DMS 273 treated with DMSO at 0.1 percent for 48 hours (cell line): ENCODE measurements at places on chromosomes 1 and 21.

DNA sequence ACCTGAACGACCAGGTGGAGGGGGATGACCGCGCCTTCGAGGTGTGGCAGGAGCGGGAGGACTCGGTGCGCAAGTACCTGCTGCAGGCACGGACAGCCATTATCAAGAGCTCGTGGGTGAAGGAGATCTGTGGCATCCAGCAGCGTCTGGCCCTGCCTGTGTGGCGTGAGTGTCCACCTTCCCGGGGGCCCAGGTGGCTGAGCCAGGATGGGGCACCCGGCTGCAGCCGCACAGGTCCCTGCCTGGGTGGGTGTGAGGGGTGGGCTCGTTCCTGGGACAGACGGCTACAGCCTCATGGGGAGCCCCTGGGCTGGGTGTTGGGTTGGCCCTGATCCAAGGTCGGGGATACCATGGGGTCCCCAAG lies 65.2 kb downstream of the TRIM11 start:
- DNase-seq = no peak

DNA sequence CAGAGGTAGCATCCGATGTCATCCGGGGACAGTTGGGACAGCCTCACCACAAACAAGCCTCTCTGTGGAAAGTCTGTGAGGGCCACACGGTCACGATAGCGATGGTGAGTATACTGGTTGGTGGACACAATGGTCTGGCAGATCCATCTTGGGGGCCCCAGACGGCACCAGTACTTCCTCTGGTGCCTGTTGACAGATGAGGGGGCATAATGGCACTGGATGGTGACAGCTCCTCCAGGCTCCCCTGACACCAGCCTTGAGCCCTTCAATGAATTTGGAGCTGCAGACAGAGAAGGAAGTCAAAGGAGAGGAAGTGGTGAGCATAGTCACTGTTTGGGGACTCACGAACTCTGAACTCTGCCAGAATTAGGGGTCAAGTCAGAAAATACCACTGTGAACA lies 8.0 kb downstream of the FCAMR start:
- no peak for DNase-seq

DNA sequence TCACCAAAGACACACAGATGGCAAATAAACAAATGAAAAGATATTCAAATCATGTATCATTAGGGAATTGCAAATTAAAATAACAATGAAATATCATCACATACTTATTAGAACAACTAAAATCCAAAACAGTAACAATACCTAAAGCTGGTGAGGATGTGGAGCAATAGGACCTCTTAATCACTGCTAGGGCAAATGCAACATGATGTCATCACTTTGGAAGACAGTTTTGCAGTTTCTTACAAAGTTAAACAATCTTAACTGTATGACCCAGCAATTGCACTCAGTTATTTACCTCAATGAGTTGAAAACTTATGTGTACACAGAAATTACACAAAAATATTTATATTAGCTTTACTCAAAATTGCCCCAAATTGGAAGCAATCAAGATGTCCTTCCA lies 47.3 kb downstream of the SELENOF start:
- DNase-seq = no peak

DNA sequence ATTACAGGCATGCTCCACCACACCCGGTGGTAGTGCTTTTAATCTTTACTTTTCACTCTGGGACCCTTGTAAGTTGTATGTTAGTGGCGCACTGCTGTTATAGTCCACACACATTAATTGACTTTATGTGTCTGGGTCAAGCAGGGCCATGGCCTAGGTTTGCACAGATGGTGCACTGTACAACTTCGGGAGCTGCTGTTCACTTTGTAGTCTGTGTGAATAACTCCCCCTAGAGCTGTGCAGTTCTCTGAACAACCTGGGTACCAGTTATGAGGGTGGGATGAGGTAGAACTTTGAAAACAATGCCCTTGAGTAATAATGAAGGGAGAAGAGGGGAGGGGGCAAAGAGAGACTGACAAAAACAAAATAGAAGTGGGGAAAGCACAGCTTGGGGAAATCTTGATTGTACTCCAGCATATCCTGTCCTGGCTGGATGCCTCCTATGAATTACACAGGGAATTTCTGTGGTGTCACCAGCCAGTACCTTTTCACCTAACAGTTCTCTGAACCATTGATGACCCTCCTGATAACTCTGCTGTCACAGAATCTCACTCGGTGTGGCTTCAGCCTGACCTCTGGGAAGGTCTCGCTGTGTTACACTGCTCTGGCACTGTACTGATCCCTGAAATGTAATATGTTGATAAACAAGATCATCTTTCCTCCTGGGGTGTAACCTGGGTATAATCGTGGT lies 2.2 kb downstream of the PTGFRN start:
- peak; percentile 43 for DNase-seq

- no peak for DNase-seq
These were observed 6.3 kb downstream of the KLHL21 start for GRCh38 chr1:6596351-6596750.

- no peak for DNase-seq
These were observed 520.4 kb downstream of the RWDD3 start for GRCh38 chr1:95754412-95754811.

DNA sequence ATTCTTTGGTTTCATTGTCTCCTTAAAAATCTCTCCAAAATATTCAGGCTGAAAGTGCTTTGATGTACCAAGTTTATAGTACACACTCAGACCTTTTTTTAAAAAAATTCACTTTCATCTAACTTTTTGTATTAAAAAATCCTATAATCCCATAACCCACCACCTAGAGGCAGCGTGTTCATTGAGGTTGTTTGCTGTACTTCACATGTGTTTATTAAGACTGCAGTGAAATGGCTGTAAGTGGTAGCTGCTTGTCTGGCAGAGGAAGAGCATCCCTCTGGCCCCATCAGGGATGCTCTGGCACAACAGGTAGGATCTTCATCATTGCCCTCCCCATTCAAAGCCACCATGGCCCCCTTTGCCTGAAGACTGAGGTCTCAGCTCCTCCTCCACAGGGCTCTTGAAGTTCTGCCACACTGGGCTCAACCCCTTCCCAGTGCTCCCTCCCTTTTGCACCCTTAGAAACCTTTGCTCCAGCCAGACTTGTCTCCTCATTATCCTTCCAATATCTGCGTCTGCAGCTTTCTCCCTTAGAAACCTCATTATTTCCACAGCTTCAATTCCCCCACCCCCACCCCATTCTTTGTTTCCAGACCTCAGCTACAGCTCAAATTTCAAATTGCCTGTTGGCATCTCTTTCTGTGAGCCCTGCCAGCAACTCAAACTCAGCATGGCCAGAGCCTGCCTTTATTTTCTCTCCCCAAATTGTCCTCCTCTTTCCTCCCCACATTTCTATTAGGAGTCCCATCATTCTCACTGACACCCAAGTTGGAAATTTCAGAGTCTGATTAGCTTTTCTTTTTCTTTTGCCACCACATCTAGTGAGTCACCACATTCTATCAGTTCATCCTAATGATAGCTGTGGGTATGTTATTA lies 369.6 kb upstream of the USP24 start:
- DNase-seq = peak; percentile 46

DNA sequence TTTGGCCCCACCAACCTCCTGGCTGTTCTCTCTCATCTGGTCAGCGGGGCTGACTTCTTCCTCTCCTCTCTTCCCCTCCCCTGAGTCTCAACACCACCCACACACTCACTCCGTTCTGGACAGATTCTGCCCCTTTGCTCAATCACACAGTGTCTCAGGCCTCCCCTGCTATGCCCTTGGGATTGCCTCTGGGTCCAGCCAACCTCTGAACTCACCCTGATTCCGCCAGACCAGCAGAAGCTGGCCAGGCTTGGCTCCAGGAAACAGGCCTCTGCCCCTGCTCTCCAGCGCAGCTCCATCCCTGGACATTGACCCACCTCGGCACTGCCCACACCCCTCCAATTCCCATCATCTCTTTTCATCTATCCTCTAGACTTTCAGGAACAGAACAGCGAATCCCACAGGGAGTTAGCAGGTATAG lies 22.1 kb downstream of the AHDC1 start:
- DNase-seq = no peak

DNA sequence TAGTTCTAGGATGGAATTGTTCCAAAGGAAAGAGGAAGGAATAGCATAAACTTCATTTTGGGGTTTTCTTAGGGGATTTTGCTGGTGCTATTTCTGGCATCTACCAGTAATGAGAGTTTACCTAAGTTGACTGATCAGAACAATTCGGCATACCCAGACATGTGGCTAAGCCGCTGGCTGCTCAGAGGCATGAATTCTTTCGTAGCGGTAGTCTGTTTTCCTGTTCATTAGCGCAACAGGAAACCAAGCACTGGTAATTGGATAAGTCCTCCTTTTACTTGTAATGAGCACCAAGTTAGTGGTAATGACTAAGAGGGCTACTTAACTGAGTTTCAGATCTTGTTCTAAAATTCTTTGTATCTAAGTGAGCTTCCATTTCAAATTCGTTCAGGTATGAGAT lies 38.6 kb downstream of the C21orf91 start:
- DNase-seq = no peak

GRCh38 chr1:21664806-21665588 lies 4.2 kb downstream of the RAP1GAP start:
- no peak for DNase-seq

- peak; percentile 14 for DNase-seq
These were observed 14.5 kb upstream of the ERRFI1 start for GRCh38 chr1:8040586-8040985.

- no peak for DNase-seq
These were observed 9.5 kb downstream of the PSMB4 start for GRCh38 chr1:151408891-151409290.

GRCh38 chr1:54273795-54274163 lies 73.8 kb downstream of the MRPL37 start:
- peak; percentile 91 for DNase-seq

DNA sequence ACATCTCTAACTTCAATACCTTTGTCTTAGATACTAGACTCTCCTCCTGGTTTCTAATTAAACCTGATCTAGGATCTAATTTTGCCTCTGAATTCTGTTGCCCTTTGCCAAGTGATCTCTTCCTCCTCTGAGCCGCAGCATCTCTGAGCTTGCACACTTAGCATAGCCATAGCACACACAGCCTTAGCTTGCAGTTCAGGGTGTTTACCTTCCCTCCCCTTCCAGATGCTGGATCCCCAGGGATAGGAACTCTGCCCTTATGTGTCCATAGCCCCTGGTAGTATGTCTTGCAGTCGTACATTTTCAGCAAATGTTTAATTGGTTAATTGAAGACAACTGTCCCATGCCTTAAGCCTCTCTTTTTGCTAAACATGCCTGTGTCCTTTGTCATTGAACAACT lies 30.3 kb downstream of the SELL start:
- DNase-seq = no peak

DNA sequence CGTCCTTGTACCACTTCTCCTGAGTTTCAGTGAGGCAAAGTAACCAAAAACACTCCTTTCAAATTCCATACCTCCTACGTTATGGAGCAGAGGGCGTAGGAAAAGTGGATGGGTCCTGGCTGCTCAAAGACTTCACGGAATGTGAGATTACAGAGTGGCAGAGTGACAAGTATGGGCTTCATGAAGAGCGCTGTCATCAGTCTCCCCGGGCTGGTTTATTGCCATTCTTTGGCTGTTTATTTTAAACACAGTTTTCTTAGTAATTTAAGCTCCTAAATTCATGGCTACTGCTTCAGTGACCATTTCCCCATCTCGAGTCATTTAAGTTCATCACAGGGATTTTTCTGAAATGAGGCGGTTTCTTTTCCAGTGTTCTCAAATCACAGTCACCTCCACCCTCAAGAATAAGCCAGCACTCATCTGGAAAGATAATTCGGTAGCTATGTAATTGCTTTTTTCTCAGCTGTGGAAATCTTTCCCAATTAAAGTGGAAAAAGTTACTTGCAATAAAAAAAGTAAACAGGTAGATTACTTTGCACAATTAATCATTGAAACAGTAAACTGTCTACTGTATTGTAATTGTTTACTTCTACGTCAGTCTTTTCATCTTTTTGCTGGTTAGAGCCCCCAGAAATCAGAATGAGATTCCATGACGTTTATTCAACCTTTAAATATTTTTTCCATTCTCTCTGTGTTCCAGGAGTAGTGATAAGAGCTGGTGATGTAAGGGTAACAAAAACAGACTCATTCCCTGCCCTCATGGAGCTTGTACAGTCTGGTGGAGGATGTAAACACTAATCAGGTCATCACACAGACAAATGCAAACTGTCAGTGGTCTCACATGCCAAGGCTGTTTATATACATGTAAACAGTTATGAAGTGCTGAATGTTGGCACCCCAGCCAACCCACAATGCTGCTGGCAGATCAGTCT lies 3.0 kb upstream of the SMYD2 start:
- no peak for DNase-seq

GRCh38 chr1:203086992-203087763 lies 1.4 kb upstream of the MYOG start:
- DNase-seq = no peak

- no peak for DNase-seq
These were observed 11.9 kb upstream of the TNFRSF14 start for GRCh38 chr1:2544093-2544874.

DNA sequence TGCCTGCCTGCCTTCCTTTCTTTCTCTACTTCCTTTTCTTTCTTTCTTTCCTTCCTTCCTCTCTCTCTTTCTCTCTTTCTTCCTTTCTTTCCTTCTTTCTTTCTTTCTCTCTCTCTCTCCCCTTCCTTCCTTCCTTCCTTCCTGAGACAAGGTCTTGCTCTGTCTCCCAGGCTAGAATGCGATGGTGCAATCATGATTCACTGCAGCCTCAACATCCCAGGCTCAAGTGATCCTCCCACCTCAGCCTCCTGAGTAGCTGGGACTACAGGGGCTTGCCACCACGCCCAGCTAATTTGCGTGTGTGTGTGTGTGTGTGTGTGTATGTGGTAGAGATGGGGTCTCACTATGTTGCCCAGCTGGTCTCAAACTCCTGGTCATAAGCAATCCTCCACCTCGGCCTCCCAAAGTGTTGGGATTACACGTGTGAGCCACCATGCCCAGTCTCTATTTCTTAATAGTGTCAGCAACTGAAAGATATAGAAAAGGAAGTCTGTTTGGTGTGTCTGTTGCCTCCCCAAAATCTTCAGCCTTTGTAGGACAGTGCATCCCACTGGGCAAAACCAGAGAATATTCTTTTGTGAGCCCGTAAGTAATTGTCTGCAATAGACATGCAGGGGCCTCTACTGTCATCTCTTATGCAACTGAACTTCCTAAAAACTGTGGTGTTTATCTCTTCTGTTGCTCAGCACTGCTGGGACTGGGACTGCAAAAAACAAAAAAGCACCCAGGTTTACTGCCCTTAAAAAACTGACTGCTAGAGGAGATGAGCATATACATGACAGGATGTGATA lies 20.9 kb upstream of the RAB4A start:
- DNase-seq = no peak

DNA sequence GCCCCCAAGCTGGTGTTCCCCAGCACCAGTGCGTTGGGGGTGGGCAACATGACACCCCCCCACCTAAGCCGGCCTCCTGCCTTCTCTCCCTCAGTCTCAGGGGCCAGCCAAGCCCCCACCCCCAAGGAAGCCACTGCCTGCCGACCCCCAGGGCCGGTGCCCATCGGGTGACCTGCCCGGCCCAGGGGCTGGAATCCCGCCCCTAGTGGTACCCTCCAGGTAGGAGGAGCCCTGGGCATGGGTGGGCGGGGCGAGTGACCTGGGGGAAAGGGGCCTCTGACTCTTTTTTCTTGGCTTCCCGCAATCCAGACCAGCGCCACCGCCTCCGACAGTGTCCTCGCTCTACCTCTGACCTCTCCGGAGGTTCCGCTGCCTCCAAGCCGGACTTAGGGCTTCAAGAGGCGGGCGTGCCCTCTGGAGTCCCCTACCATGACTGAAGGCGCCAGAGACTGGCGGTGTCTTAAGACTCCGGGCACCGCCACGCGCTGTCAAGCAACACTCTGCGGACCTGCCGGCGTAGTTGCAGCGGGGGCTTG lies 1.3 kb upstream of the EFNA4 start:
- DNase-seq = no peak
